ENCODE measurements at places on chromosomes 3 and 15.

DNA sequence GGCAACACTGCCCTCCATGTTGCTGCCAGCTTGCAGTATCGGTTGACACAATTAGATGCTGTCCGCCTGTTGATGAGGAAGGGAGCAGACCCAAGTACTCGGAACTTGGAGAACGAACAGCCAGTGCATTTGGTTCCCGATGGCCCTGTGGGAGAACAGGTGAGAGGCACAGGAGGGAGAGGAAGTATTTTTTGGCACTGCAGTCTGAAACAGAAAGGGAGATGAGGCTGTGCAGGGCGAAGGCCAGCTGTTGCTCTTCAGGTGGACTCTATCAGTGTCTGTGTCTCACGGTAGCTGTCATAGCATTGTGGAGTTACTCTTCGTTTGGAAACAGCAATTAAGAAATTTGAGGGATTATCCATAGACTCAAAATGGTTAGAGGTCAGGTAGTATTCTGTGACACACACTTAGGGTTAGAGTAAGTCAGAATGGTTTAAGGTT, 8.0 kb downstream of the NFKBIZ start:
- DNase-seq: no peak

GRCh38 chr3:4814305-4814903, 164.8 kb upstream of the BHLHE40 start:
- DNase-seq: no peak

- no peak for DNase-seq
Observed at GRCh38 chr15:90239371-90239770, 5.4 kb downstream of the GDPGP1 start.

GRCh38 chr3:108029466-108029865, 61.4 kb downstream of the CD47 start:
- no peak for DNase-seq

DNA sequence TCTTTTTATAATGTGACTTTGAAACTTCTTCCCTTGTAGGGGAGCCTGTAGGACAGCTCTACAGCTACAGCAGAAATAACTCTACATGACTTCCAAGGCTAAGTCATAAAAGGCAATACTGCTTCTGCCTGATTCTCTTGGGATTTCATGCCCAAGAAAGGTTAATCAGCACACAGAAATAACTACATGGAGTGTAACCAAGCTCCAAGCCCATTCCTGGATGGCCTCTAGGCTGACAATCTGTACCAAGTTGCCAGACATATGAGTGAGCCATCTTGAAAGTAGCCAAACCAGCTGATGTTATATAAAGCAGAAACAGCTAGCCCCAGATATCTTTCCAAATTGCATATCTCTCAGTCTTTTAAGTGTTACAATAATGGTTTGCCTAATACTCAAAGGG, 75.8 kb upstream of the OSTN start:
- no peak for DNase-seq

GRCh38 chr3:16916840-16917239, 32.1 kb downstream of the PLCL2 start:
- no peak for DNase-seq

- no peak for DNase-seq
Observed at GRCh38 chr3:85652360-85652759, 693.6 kb downstream of the CADM2 start.

- DNase-seq: no peak
Observed at GRCh38 chr15:71999807-72000206, 118.1 kb downstream of the MYO9A start.

GRCh38 chr3:150773616-150774192, 10.7 kb upstream of the SIAH2 start:
- DNase-seq: no peak

GRCh38 chr3:125436921-125437320, 61.8 kb upstream of the ZNF148 start:
- DNase-seq: no peak

GRCh38 chr3:131903988-131904415, 130.8 kb downstream of the CPNE4 start:
- DNase-seq: no peak

DNA sequence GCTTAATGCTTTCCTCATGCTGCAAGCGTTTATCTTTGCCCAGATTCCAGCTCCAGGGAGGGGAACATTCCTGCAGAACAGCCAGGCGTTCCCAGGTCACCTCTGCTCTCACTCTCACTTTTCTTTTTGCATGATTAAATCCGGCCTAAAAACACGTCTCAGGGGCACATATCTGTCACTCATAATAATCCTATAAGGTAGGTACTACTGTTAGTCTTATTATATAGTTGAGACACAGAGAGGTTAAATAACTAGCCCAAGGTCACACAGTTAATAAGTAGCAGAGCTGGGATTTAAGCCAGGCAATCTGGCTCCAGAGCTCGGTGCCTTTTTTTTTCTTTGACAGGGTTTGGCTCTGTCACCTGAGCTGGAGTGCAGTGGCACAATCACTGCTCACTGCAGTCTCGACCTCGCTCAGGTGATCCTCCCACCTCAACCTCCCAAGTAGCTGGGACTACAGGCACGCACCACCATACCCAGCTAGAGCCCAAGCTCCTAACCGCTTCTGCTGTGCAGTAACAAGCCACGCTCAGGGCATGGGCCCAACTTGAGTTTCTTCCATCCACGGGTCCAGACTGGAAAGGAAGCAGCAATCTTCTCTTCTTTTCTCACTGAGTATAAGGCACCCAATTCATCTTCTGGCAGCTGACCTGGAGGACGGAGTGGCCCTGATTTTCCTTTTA, 96.5 kb downstream of the LIPC start:
- no peak for DNase-seq

DNA sequence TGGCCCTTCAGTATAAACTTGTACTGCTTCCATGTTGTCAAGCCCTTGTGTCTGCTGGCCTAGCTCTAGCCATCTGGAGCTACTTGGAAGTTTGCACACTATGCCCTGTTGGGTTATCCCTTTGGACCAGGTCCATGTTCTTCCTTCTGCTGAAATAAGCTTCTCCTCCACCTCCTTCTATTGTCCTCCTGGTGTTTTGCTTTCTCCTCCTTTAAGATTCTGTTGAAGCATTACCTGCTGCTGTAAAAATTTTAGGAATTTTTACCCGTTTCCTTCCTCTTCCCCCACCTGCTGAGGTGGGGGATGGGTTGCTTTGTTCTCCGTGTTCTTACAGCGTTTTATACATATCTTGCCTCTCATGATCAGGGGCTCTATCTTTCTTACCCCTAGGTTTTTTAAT, 51.7 kb downstream of the SH3GL3 start:
- no peak for DNase-seq

Data from MM.1S (cell line).